ENCODE measurements at places on chromosomes 11 and 22.

GRCh38 chr22:20656902-20657836 is 116.7 kb upstream of the SERPIND1 start:
- no peak for DNase-seq

- peak; percentile 48 for DNase-seq
Observed at GRCh38 chr22:42978453-42979103, 36.4 kb downstream of the PACSIN2 start.

DNA sequence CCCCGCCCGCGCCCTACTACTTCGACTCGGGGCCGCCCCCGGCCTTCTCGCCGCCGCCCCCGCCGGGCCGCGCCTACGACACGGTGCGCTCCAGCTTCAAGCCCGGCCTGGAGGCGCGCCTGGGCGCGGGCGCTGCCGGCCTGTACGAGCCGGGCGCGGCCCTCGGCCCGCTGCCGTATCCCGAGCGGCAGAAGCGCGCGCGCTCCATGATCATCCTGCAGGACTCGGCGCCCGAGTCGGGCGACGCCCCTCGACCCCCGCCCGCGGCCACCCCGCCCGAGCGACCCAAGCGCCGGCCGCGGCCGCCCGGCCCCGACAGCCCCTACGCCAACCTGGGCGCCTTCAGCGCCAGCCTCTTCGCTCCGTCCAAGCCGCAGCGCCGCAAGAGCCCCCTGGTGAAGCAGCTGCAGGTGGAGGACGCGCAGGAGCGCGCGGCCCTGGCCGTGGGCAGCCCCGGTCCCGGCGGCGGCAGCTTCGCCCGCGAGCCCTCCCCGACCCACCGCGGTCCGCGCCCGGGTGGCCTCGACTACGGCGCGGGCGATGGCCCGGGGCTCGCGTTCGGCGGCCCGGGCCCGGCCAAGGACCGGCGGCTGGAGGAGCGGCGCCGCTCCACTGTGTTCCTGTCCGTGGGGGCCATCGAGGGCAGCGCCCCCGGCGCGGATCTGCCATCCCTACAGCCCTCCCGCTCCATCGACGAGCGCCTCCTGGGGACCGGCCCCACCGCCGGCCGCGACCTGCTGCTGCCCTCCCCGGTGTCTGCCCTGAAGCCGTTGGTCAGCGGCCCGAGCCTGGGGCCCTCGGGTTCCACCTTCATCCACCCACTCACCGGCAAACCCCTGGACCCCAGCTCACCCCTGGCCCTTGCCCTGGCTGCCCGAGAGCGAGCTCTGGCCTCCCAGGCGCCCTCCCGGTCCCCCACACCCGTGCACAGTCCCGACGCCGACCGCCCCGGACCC is 17.4 kb upstream of the ACR start:
- DNase-seq = no peak

- DNase-seq = no peak
Observed at GRCh38 chr11:119895981-119896380, 167.0 kb upstream of the NECTIN1 start.

DNA sequence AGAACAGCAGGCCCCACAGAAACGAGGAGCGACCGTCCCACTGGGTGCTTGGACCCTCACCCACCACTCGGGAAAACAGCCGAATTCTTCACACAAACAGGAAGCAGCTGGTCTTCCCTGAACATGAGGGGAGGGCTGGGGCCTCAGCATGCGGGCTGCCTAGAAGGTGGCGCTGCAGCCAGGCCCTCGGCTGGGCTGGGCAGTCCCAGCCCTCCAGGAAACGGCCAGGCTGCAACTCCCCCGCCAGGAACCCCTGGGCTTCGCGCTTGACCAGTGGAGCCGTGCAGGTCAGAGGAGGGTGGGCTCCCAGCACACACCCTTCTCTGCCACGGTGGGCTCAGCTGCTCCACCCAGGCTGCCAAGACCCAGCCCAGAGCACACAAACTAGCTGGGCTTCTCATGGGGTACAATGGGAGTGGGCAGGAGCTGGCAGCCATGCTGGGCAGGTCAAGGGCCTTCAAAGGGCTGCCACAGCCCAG is 29.6 kb downstream of the IGF2 start:
- no peak for DNase-seq

DNA sequence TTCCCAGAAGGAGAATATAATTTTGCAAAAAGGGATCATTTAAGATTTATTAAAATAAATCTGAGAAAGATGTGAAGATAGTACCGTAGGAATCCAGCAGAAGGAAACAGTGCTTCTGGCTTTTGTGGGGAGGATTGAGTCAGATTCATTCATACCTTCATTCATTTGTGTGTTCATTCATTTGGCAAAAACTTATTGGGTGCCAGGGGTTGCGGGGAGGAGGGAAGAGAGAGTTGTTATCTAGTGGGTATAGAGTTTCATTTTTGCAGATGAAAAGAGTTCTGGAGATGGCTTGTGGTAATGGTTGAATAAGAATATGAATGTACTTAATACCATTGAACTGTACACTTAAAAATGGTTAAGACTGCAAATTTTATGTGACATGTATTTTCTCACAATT is 31.1 kb downstream of the BMAL1 start:
- no peak for DNase-seq

DNA sequence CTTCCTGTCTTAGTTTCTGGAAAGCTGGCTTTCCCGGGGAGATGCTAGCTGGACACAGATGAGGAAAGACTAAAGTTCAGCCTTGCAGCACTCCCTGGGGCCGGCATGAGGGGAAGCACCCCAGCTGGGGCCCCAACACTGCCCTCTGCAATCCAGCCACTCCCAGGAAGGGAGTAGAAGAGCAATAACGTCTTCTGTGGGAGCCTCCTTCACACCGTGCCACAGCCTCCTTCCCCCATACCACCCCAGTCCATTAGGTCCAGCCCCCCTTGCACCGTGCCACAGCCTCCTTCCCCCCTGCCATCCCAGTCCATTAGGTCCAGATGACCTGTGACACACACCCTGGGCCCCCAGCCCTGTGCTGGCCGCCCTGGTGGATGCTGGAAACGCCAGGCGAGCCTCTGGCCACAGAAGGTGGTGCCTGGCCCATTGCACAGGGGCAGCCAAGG is 44.1 kb upstream of the PRDM11 start:
- no peak for DNase-seq

DNA sequence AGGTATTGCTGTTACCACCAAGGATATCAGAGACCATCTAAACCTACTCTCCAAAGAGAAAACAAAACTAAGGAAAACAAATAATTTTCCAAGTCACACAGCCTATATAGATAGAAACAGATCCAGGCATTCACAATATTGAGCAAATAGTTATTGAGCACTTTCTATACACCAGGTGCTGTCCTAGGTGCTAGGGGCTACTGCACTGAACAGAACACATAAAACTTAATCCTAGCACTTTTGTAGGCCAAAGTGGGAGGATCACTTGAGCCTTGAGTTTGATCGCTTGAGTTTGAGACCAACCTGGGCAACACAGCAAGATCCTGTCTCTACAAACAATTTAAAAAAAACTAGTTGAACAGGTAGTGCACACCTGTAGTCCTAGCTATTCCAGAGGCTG is 44.6 kb downstream of the SERGEF start:
- DNase-seq = no peak

- no peak for DNase-seq
Observed at GRCh38 chr11:66326261-66327111, 9.6 kb upstream of the CD248 start.

GRCh38 chr11:119206511-119207414 is 624 bp downstream of the CBL start:
- DNase-seq = peak; percentile 62

- DNase-seq = no peak
Observed at GRCh38 chr11:65315866-65316226, 1.2 kb downstream of the CDC42EP2 start.

DNA sequence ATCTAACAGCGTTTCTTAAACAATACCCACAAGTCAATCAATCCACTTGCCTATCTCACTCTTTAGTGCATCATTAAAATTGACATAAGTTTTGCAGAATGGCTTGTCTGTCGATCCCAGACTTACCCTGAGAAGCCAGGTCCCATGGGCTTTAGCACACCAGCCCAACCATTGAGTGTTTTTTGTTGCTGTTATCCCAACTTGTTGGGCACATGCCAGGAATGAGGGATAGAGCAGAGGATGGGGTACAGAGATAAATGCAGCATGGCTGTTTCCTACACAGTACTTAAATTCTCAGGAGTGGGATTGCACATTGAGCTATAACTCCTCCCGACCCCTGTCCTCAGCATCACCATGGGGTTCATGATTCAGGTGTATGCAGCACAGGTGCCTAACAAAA is 64.2 kb upstream of the RASSF10 start:
- no peak for DNase-seq

DNA sequence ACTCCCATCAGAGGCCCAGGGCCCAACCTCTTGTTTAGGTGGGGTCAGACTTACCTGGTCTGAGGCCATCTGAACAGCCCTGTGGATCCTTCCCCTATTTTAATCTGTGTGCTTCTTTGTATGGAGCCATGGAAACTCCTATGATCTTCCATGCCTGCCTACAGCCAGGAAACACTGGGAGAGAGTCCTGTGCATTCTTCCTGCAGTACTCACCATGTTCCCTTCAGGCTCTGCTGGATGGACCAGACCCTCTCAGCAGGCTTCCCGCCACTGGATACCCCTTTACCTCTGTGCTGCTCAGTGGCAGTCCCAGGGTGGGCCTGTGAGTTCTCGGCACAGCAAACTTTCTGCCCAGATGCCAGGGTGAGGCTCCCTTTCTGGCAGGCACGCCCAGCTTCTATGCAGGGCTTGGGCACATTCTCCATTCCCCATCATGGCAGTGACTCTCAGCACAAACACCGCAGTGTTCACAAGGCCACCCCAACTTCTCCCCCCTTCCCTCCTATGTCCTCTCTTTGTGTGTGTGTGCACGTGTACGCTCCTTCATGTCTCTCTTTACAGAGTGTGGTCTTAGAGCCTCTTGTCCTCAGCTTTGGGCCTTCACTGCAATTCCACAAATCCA is 34.8 kb downstream of the NEU3 start:
- no peak for DNase-seq

- DNase-seq = peak; percentile 66
Observed at GRCh38 chr11:78533399-78533798, 41.3 kb downstream of the NARS2 start.
